ENCODE measurements at places on chromosomes 7 and 10.

- DNase-seq: peak; percentile 38
These were observed 10.9 kb upstream of the GDF2 start for GRCh38 chr10:47311193-47311931.

DNA sequence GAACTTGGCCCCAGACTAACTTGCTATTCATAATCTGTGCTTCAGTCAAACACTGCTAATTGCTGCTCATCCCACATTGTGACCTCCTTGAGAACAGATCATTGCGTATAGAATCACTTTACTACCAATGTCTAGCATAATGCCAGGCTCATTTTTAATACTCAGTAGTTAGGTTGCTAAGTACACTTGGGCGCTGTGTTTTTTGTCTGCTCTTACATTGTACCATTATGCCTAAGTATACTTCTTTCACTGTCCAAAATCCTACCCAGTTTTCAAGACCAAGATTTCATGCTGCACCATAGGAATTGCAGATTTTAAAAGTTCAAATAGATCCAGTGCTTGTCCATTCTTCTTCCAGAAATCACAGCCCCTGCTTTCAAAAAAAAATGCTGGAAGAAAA is 32.8 kb upstream of the TMEM106B start:
- DNase-seq: no peak

DNA sequence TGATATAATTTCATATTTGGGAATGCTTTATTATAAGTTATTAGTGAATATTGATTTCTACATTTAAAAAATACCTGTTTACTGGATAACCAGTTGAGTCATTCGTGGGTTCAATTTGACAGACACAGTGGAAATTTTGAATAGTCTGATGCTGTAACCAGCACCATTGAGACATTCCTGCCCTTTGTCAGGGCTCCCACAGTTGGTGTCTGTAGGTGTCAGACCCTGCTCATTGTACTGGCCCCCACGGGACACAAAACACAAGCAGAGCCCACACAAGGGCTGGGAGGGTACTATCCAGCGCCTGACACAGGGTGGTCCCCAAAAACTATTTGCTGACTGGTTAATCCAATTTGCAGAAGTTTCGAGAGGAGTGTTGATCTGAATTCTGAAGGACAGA is 35.9 kb downstream of the EEPD1 start:
- no peak for DNase-seq

DNA sequence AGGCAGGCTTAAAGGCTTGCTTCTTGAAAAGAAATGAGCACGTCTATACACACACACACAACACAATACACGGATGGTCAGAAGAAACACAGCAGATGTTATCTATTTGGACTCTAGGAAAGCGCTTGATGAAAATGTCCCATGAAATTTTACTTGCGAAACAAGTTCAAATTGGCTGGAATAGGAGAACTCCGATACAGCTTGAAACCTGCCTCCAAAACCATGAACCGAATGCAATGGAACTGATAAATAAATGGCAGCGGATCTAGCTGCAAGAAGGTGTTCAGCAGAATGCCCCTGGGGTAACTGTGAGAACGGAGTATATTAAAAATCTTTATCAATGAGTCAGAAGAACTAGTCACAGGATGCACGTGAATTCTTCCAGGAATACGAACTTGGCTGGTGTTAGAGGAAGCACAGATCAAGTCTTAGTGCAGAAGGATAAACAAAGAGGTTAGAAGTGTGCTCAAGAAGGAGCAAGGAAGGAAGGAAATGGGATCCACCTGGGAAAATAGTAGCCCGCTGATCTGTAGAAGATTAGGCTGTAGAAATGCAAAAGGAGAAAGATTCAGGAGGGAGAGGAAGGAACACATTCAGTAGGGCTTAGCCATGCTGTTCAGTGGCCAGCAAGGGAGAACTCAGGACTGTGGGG is 142.0 kb upstream of the PRKCQ start:
- peak; percentile 35 for DNase-seq

GRCh38 chr7:32218154-32218467 is 147.9 kb upstream of the PDE1C start:
- no peak for DNase-seq

DNA sequence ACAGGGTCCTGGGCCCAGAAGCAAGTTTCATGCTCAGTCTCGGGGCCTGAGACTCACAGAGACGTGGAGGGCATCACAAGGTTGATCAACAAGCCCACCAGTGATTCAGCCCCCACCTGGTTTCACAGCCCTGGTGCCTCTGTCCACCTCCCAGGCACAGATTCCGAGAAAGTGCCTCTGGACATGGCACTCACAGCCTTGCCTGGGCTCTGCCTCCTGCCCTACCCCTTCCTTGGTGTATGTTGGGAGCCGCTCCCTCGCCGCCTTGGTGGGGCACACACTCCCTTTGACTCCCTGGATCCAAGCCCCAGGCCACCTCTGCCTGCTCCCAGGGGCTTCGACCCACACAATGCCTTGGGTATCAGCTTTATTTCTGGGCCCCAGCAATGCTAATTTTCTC is 200.8 kb upstream of the PPP2R2D start:
- peak; percentile 20 for DNase-seq

GRCh38 chr7:24700521-24701260 is 56.6 kb downstream of the GSDME start:
- no peak for DNase-seq

- DNase-seq: no peak
These were observed 17.0 kb upstream of the ZMIZ1 start for GRCh38 chr10:79051766-79052165.

DNA sequence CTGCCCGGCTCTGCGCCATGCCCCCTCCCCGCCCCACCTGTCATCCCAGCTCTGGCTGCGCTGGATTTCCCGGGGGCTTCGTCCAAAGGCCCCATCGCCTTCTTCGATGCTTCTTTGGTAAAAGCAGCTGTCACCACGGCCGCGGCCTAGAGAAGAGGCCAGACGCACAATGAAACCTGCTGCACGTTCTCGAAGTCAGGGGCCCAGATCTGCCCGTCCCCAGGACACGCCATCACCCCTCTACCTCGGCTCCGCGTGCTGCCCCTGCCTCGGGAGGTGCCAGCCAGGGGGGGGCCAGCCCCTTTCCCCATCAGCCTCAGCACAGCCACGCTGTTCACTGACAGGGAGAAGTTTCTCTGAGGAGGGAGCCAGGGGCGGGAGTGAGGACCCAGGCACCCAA is 6.8 kb downstream of the GIGYF1 start:
- DNase-seq: no peak

- DNase-seq: no peak
These were observed 108.3 kb upstream of the HDAC9 start for GRCh38 chr7:18387191-18387735.

- DNase-seq: no peak
These were observed 514.6 kb upstream of the FOXK1 start for GRCh38 chr7:4167385-4167910.

GRCh38 chr7:67375427-67375826 is 378.8 kb downstream of the TYW1 start:
- DNase-seq: no peak

- DNase-seq: no peak
These were observed 158.9 kb downstream of the TCF7L2 start for GRCh38 chr10:113108948-113109347.

GRCh38 chr7:112377593-112377992 is 72.7 kb upstream of the IFRD1 start:
- peak; percentile 23 for DNase-seq

DNA sequence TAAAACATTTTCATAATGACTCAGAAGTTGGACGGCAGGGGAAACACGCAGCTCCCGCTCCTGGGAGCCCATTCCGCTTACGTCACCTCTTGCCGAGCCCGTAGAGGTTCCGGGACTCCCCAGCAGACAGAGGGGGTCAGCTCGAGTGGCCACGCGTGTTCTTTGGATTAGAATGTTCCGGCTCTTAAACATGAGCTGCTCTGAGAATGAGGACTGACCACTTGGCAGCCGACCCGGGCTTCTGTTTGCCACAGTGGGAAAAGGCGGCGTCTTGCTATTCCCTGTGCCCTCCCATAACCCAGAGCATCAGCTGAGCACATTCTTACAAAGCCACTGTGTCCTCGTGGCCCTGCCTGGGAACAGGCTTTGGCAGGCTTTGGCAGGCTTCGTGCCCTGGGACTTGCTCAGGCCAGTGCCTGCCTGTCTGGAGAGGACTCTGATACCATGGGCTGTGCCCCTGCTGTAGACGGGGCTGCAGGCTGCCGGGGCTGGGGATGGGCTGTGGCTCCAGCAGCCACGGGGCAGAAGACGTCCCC is 40.1 kb downstream of the PFKP start:
- peak; percentile 96 for DNase-seq

- DNase-seq: no peak
These were observed 35.2 kb upstream of the MAP3K8 start for GRCh38 chr10:30398788-30399187.

DNA sequence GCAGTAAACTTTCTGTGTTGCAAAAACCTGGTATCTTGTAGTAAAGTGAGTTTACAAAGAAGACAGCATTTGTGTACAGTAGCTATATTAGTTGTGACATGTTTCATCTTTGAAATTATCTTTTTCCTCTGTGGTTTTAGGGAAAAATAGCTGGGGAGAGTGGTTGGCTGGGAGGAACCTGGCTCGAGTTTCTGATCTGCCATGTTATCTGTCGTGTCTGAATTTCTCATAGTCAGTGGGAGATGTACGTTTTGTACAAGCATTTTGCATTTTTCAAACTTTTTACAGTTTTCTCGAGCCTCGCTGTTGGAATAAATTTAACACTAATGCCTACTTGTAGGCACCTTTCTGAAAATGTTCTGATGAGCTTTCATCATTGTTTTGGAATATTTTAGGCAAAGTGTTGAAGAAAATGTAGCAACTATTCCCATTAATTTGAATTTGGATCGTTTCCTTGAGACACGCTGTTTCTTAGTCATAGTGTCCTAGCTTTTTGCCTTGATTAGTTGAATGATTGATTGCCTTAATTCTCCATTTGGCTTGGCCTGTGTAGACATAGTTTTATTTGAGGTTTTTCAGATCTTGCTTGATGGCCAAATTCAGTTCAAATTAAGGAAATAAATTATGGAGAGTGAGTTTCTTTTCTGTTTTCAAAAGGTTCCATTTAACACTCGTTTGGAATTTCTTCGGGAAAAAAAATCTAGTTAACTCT is 65.1 kb downstream of the CAMK1D start:
- peak; percentile 54 for DNase-seq

DNA sequence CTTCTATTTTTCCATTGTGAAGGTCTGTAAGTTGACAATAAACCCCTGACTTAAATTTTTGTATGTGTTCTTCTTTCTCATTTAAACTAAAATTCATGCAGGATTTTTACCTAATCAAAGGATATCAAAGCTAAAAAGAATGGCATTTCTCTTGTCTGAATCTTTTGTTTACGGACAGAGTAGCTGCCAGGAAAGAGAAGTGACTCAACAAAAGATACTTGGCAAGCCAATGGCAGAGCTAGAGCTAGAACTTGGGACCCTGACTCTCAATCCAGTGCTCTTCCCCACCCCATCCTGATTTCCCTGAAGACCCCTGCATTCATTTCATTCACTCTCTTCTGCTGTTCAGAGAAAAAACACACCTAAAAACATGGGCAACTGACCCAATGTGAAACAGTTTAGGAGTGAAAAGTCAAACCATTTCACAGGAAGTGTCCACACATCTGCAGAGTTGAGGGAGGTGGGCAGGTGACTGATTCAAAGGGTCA is 40.2 kb upstream of the PDLIM1 start:
- DNase-seq: no peak

- DNase-seq: no peak
These were observed 67.1 kb downstream of the OTUD1 start for GRCh38 chr10:23505797-23506465.

GRCh38 chr10:116646502-116646901 is 25.7 kb downstream of the PNLIPRP2 start:
- DNase-seq: no peak

- DNase-seq: no peak
These were observed 108.1 kb upstream of the FAM133B start for GRCh38 chr7:92698237-92698841.

DNA sequence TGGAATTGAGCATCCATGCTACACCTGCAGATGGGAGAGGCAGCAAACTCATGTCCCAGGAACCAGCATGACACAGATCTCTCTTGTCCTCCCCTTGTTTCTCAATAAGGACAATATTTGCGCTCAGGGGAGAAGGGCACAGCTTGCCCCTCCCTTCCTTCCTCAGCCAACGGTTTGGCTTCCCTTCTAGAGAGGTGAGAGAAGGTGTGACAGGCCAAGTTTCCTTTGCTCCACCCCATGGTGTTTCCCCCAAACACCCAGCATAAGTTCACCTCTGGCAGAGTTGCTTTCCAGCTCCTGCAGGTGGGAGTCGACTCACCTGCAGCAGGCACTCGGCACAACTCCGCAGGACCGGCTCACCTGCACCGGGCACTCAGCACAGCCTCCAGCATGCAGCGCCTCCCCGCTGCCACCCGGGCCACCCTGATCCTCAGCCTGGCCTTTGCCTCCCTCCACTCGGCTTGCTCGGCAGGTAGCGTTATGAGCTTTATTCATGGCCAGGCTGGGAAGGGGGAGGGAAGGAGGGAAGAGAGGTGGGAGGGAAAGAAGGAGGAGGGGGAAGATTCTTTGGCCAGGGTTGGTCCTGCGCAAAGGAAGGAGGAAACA is at the start of the genes ATP6V0A4 and TMEM213:
Gene ATP6V0A4 (minus strand): TSS at position 482 of the 606 bp plus-strand sequence. CDS start 26,949 bp downstream, outside the sequence.
Gene TMEM213 (plus strand): TSS at position 280 of the 606 bp plus-strand sequence. CDS start 111 bp downstream, at position 391.
- DNase-seq: peak; percentile 86

Measured in kidney (tissue), 22 donors.